ENCODE measurements at places on chromosomes 2 and 18.

GRCh38 chr2:122451040-122451439 lies 695.6 kb downstream of the TSN start:
- no peak for ATAC-seq

DNA sequence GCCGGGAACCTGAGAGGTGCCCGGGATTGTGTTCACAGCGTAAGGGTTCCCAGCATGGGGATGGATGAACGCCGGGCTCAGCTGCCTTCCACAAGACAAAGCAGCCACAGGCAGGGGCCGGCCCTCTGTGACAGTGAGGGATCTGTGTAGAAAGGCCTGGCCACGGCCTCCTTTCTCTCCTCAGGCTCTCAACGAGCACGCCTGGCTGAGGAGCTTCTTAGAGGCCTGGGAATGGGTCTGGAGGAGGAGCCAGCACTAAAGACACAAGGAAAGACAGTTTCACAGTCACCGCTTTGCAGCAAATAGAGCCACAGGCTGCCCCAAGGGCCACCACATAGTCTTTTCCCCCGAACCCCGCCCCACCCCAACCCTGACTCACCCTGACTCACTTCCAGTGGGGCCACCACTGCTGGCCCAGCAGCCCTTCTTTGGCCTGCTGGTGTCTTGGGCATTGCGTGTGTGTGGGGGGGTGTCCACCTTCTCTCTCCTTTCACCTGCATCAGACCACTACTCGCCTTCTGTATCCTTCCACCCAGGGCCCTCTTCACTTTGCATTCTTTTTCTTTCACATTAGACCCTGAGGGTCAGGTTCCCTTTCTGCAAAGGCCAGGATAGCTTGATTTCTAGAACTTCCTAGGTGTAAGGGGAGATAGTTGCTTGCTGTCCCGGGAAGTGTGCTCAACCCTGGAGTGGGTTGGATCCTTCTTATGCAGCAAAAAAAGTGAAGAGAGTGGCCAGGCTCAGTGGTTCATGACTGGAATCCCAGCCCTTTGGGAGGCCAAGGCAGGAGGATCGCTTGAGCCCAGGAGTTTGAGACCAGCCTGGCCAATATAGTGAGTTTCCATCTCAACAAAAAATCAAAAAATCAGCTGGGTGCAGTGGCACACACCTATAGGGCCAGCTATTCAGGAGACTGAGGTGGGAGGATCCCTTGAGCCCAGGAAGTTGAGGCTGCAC lies 19.3 kb upstream of the HPCAL1 start:
- ATAC-seq, result no peak

GRCh38 chr2:88127888-88128653 lies at the start of gene FABP1:
Gene FABP1 (minus strand): TSS chr2:88128062. CDS start chr2:88128017, 45 bp downstream.
- no peak for ATAC-seq

DNA sequence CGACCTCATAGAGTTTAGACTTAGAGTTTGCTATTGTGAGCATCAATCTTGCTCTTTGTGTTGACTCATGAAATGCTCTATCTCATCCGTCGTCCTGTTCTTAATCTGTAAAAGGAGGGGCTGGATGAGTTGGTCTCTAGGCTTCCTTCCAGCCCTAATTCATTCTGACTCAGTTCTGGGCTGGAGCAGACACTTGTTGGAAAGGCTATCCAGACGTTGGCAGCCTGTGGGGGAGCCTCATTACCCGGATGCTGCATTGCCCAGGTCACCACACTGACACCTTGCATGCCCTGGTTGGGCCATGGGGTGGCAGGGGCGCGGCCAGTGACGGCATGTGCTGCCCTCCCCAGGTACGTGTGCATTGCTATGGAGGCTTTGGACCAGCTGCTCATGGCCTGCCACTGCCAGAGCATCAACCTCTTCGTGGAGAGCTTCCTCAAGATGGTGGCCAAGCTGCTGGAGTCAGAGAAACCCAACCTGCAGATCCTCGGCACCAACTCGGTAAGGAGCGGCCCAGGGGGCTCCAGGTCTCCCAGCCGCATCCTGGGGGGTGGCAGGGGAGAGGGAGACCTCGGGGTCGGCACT lies 61.5 kb downstream of the EFR3B start:
- no peak for ATAC-seq

- no peak for ATAC-seq
These were observed 36.2 kb downstream of the HAT1 start for GRCh38 chr2:171958475-171958874.

GRCh38 chr18:45324495-45325113 lies 290.7 kb upstream of the SLC14A2 start:
- no peak for ATAC-seq

GRCh38 chr2:58521803-58522554 lies 280.9 kb upstream of the FANCL start:
- no peak for ATAC-seq

DNA sequence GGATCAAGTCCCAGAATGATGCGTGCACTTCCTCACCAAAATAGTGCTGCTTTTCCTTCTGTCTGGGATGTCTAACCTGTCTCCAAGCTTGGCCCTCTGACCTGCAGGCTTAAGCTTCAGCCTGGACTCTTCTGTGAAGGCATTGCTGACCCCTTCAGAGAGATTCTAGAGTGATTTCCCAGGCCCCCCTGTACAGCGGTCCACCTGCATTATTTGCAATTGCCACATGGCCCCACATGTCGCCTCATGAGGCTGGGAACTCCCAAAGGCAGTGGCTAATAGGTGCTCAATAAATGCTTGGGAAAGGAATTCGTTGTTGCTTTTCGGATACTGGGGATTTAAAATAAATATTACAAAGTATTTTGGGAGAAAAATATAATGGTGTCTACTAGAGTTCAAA lies 32.3 kb upstream of the MEP1B start:
- ATAC-seq, result no peak

- ATAC-seq, result no peak
These were observed 20.8 kb downstream of the PTPN18 start for GRCh38 chr2:130376433-130377293.

GRCh38 chr18:30280861-30281470 lies 761.6 kb downstream of the DSC3 start:
- no peak for ATAC-seq

GRCh38 chr2:29269765-29270109 lies 154.5 kb downstream of the CLIP4 start:
- no peak for ATAC-seq

GRCh38 chr2:64145714-64146113 lies 1.5 kb upstream of the PELI1 start:
- ATAC-seq, result no peak

GRCh38 chr2:237732790-237733381 lies 65.7 kb upstream of the RBM44 start:
- no peak for ATAC-seq

DNA sequence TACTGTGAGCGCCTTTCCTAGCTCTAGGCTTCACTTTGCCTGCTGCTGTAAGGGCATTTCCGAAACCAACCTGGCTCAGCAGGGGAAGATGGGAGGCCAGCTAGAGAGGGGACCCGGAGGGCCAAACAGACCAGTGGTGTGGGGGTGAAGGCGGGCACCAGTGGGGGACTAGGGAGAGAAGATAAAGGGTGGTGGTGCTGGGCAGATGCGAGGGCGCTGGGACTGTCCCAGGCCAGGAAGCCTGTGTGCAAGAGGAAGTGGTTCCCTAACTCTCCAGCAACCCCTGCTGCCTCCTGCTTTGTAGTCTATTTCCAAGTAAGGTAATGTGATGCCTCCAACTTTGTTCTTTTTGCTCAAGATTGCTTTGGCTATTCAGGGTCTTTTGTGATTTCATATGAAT lies 73.1 kb downstream of the DNAH7 start:
- no peak for ATAC-seq

DNA sequence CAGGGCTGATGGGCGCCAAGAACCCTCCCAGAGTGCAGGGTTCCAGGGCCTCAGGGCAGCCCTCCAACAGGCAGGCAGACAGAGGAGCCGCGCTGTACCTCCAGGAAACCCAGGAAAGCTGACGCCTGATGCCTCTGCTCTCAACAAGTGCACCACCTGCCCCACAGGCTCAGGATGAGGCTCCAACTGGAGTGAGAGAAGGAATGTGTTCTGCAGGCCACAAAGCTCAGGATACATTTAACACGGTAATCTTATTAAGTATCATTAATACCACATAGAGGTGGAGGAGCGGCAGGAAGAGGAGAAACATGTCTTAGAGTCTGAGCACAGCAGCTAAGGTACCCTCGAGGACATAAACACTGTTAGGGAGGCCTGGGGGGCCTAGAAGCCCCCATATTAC lies 155.9 kb upstream of the CAPN13 start:
- ATAC-seq, result no peak

GRCh38 chr18:45860971-45861370 lies 35.5 kb downstream of the SIGLEC15 start:
- no peak for ATAC-seq

DNA sequence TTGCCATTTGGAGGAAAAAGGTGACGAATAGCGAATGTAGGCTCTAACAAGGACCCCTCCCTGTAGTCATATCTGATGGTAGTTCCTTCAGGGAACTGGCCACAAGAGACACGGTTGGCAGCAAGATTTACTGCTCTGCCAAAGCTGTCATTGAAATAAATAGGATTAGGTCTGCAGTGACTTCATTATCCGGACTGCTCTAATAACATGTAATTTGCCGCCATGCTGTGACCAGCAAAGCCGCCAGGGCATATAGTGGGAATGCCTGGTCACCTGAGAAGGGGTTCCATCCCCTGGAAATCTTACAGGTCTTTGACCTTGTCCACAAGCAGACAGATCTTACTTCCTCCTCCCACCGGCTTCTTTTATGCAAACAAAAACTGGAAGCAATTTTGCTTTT lies 59.4 kb upstream of the LAPTM4A start:
- ATAC-seq, result no peak

GRCh38 chr2:62099050-62099449 lies 96.9 kb upstream of the B3GNT2 start:
- no peak for ATAC-seq

DNA sequence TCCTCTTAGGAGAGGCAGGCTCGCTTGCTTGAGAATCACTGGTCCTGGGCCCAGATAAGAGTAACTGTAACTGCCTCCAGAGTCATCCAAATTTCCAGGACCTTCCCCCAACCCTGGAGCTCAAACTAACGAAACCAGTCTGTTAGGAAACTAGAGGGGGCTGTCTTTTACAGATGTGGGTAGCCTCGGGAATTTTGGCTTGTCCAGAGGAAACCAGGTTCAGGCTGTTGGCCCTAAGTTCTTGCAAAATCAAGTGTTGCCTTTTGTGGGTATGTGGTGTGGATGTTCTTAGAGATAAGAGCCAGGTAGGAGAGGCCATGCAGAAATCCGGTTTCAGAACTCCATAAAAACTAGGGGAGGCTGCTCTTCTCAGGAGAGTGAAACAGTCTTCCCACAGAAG lies 125.0 kb upstream of the DLX2 start:
- ATAC-seq, result no peak

- no peak for ATAC-seq
These were observed 390.2 kb downstream of the THSD7B start for GRCh38 chr2:137155356-137156104.

- no peak for ATAC-seq
These were observed 99.5 kb downstream of the CABYR start for GRCh38 chr18:24238387-24238786.

DNA sequence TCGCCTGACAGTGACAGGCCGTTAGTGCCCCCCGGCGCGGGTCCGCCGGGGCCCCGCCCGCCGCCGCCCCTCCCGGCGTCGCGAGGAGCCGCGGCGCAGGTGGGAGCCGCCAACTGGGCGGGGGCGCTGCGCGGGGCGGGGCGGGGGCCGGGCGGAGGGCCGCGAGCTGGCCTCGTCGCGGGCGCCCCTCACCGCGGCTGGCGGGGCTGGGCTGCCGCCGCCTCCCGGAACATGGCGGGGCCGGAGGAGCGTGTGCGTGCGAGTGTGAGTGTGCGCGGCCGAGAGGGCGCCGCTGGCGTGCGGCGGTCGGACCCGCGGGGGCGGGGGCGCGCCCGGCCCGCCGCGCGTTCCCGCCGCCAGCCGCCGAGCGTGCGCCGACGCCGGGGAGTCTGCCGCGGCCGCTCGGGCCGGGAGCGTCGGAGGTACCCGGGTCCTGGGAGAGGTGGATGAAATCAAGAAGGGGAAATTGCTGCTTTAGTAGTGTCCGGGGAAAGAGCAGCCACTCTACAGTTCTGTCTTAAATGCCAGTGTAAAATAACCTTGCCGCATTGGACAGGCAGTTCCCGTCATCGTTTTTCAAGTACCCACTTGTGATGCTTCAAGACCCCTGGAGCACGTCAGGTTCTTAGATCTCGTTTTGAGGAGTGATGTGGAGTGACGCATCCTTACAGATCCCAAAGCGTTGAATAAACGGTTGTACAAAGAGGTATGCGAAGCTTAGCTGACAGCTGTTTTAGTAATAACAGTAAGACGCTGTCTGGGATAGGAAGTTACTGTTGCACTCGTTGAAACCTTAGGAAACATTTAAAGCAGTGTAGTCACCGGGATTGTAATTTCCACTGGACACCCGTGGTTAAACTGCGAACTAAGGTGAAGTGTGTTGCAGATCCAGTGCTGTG lies 836 bp downstream of the ANKRD12 start:
- ATAC-seq, result peak; percentile 42

GRCh38 chr18:26546170-26546874 lies 2.0 kb downstream of the KCTD1 start:
- no peak for ATAC-seq

DNA sequence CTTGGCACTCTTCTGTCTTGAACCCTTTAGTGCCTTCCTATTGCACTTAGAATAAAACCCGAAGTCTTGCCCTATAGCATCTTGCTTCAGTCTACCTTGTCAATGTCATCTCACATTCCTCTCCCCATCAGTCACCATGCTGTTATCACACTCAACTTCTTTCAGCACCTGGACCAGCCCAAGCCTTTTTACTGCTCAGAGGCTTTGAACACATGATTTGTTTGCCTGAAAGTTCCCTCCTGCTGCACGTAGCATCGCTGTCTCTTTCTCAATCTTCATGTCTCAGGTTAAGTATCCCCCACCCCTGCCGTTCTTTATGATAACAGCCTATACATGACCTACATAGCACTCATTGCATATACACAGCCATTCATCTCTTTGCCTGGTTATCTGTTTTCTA lies 41.3 kb upstream of the LGALSL start:
- ATAC-seq, result no peak

DNA sequence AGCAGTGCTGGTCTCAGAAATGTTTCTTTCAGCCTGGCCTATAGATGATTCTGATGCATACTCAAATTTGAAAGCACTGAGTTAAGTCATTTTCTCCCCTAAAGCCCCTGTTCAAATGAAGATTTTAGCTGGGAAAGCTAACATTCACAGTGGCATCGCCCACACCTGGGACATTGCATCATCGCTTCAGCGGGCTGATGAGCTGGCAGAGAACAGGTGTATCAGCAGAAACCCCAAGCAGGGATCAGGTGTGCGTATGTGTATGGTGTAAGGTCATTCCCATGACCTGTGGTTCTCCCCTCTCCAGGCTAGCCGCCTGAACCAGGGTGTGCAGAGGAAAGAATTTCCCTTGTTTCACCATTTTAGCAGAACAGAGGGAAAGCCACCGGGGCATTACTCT lies 56.3 kb downstream of the EPAS1 start:
- no peak for ATAC-seq

GRCh38 chr18:58674159-58674558 lies 2.9 kb downstream of the MALT1 start:
- ATAC-seq, result no peak

GRCh38 chr2:199092419-199092818 lies 365.3 kb downstream of the SATB2 start:
- ATAC-seq, result peak; percentile 21

DNA sequence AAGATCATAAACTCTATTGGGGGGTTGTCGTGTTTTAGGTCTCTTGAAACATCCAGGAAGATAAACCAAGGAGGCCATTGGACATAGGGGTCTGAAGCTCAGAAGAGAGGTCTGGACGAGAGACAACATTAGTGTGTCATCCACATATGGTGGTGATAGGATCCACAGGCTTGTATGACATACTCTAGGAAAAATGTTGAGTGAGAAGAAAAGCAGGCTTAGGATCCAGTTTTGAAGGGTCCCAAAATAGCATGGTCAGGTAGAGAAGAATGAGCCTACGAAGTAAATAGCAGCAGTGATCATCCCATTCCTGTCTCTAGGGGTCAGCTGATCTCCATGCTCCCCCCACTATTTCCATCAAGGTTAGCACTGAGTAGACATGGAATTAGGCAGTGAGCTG lies 166.8 kb downstream of the ANKRD30B start:
- no peak for ATAC-seq
